ENCODE measurements at places on chromosomes 1 and 21.

DNA sequence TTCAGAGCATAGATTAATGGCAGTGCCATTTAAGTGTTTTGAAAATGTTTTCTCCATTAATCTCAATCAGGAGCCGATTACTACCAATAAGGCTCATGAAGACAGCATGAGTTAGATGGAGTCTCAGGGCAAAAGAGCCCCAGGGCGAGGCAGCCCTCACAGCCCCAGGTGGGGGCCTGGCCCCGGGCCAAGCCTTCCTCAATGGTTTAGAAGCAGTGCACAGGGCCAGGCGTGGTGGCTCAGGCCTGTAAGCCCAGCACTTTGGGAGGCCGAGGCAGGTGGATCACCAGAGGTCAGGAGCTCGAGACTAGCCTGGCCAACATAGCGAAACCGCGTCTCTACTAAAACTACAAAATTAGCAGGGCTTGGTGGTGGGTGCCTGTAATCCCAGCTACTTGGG lies 348.1 kb upstream of the VAMP3 start:
- no peak for DNase-seq

GRCh38 chr21:46144464-46145070 lies 10.8 kb downstream of the FTCD start:
- DNase-seq = no peak

- DNase-seq = no peak
These were observed 243.1 kb downstream of the S1PR1 start for GRCh38 chr1:101479945-101480344.

DNA sequence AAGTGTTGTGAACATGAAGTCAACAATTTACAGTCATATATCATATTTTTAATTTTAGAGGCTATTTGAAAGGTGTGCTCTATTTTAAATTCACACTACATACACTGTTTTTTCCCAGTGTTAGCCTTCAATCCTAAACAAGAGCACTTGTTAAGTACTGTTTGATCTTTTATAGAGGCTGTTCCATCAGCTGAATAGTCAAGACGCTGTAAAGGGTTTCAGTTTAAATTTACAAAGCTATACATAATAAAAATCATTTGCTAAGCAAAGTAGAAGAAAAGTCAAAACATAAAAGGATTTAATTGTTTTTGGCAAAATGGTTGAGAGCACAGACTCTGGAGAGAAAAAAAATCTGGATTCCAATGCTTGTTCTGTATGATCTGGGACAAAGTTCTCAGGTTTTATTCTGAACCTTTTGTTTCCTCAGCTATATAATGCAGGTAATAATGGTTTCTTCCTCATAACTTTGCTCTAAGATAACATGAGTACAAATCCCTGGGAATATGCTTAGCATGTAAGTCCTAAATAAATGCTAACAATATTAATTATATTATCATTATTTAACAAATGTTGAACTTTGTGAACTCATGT lies 44.3 kb downstream of the RBM11 start:
- DNase-seq = no peak

DNA sequence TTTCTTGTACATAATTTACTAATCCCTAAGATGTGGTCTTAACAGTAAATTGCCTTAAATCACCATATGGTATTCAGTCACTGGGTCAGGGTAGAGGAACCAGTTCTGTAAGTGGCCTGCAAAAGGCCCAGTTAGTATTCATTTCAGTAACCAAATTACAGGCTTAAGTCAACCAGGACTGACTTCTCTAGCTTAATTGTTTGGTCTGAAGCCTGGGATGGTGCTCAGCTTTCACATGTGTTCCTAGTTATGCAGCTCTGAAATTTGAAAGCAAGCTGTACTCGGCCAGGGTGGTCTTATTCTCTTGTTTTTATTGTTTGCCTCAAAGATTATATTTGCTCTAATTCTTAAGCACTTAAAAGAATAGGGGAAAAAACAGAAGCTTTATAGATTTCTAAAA lies 144.6 kb downstream of the MAGI3 start:
- DNase-seq = no peak

GRCh38 chr1:206931709-206932108 lies 10.0 kb upstream of the FCMR start:
- DNase-seq = no peak

DNA sequence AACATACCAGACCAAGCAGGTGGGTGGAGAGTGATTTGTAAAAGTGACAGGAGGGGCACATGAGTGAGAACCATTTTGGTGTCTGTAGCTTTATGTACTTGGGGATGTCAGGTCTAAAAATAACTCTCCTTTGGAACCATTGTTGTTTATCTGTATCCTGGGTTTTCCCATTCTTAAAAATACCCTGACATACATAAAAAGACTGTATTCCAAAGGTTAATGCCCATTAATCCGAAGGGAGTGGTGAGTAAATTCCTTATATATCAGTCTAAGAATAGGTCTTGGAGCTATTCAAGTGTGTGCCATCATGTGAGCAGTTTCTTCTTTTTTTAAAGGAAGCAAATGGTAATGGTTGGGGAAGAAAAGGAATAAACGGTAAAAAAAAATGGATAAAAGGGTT lies 117.5 kb downstream of the TGFB2 start:
- DNase-seq = no peak

DNA sequence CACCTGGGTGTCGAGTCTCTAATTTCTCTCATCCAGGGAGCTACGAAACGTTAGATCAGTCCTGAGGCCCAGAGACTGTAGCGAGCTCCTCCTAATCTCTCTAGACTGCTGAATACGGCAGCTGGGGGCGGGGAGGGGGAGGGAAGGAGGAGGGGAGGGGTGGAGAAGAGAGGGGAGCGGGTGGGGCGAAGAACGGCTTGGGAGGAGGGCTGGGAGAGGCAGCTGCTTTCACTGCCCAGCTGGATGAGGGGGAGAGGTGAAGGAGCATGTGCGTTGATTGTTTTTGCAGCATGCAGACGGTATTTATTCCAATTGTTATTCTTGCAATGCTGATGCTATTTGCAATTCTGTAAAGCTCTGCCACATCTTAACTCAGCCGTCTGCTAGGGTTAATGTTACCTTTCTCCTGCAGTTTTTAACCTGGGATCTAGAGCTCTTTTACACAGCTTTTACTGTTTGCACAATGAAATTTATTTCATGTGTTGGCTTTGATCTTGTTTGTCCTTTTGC lies 790 bp downstream of the DNAJC6 start:
- no peak for DNase-seq

- no peak for DNase-seq
These were observed 31.9 kb downstream of the ACBD3 start for GRCh38 chr1:226154593-226154992.

GRCh38 chr21:32331444-32332305 lies 33.0 kb downstream of the MRAP start:
- DNase-seq = no peak

- DNase-seq = no peak
These were observed 21.3 kb downstream of the TMCC2 start for GRCh38 chr1:205248793-205249601.

GRCh38 chr1:241531195-241532161 lies 700 bp upstream of the KMO start:
- no peak for DNase-seq

- DNase-seq = no peak
These were observed 163.4 kb upstream of the USP24 start for GRCh38 chr1:55378582-55378981.

GRCh38 chr1:38997034-38997900 lies 6.2 kb downstream of the AKIRIN1 start:
- no peak for DNase-seq

- no peak for DNase-seq
These were observed 16.0 kb downstream of the HAO2 start for GRCh38 chr1:119384591-119384990.

DNA sequence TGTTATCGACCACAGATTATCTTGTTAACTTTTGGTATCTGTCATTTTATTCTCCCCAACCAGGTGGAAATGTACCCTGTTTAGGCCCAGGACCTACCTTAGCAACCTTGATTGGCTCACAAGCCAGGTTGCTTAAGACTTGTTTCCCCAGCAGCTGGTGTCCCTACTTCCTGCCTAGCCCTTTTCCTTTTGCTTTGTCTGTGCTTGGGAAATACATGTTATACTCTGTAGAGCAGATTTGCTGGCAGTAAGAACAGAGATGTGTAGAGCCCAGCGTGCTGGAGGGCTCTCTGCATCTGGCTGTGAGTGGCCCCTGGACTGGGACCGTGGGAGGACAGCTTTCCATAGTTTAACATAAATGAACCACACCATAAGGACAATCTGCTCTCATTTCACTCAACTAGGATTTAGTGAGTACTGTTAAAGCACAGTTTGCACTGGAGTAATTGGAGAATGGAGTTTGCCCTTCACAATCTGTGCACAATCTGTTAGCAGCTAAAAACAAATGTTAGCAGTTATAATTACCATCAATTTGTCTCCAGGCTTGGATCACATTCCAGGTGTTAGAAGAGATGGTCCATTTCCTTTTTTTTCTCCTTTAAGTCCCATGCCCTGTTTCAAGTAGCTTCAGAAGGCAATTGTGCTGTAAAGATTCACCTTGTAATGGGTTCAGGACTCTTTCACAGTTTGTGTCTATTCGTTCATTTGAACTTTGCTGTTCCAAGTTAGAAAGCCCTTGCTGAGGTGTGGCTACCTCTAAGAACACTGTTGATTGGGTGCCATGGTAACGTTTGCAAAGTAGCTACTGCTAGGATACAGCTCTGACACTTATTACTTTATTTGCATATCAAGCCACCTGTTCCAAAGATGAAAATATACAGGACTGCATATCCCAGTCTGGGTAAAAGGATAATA lies at the start of gene APOBEC4:
APOBEC4 (minus strand) TSS at position 770 of the 915 bp plus-strand sequence. CDS start 4,535 bp downstream, outside the sequence.
- no peak for DNase-seq

GRCh38 chr21:34018910-34019309 lies 54.5 kb upstream of the MRPS6 start:
- DNase-seq = no peak

DNA sequence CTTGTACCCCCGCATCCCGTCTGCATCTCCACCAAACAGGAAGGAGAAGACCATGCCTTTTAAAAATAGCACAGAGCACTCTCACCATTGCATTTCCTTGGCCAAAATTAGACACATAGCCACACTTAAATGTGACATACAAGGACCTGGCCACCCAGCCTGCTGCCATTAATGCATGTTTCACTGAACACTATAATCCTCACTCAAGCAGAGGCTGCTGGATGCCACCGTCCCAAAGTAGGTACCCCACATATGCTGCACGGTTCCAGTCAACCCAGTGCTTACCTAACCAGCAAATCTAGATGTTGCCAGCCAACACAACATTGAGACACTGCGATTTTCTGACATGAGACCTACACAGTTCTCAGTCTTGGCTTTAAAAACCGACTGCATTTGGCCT lies 107.7 kb downstream of the ADSS2 start:
- no peak for DNase-seq

GRCh38 chr1:182957902-182958395 lies 5.0 kb upstream of the SHCBP1L start:
- DNase-seq = no peak

- DNase-seq = no peak
These were observed 19.2 kb upstream of the KCNE2 start for GRCh38 chr21:34344584-34344983.

- DNase-seq = no peak
These were observed 149.1 kb upstream of the MAGI3 start for GRCh38 chr1:113241237-113241636.

- no peak for DNase-seq
These were observed 59.4 kb downstream of the PAPPA2 start for GRCh38 chr1:176522310-176522845.

GRCh38 chr1:24292887-24293286 lies 26.3 kb upstream of the GRHL3 start:
- DNase-seq = no peak

DNA sequence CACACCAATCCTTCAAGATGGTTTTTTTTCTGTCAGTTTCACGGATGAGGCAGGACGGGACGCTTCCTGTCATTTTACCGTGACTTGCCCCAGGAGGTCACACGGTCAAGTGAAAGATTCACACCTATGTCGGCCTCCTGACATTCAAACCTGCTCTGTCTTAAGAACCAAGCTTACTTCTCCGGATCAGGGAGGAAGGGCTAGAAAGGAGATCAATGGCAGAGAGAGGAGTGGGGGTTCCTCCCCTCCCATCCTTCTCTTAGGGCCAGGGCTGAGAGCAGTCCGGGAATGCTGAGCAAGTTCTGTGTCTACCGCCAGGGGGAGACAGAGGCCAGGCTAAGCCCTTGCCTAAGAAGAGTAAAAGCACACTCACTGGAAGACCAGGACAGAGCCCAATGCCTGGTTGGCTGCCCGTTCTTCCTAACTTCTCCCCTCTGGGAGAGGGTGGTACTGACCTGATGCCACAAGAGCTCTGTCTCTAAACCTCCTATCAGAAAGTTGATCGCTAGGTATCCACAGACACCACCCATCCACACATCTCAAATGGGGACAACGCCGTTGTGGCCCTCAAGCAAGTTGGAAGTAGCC lies 1.1 kb upstream of the PPM1J start:
- DNase-seq = peak; percentile 51

DNA sequence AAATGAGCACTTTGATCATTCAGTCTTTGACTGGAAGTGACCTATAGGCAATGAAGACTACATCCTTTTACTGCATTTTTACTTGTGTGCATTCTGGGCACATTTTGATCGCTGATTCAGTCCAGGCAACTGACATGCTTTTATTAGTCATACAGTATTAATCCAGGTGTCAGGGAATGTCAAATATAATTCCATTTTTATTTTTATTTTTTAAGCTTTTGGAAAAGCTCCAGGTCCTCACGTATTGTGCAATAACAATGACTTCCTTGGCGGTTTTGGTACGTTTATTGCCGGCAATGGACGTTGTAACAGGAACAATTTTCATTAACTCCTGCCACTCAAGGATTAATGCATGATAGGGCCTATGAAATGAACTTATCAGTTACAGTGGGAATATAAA lies 302.6 kb upstream of the PTBP2 start:
- no peak for DNase-seq
